ENCODE measurements at places on chromosomes 6 and 20.
A peak's percentile ranks its signal among the peaks of the same experiment; 100 is the strongest.

DNA sequence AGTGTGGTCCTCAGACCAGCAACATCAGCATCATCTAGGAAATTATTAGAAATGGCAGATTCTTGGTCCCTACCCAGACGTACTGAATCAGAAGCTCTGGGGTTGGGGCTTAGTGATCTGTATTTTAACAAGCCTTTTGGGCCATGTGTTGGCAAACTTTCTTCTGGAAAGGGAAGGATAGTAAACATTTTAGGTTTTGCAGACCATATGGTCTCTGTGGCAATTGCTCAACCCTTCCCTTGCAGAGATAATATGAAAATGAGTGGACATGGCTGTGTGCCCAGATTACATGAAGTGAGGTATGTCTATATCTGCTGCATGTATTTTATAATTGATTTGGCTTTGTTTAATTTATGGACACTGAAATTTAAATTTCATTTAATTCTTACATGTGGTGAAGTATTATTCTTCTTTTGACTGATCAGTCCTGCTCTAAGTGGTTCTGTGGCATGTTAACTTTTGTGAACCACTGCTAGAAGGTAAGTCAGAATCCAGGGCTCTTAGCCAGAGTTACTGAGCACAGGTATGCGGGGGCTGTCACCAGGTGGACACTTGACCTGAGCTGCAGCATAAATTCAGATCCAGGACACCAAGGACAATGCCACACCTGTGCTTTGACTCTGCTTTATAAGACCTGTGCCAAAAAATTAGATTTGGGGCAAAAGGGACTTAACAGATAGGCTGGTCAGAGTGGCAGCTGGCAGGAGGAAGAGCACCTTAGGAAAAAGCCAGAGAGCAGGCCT is 43.2 kb downstream of the LY86 start:
- DNase-seq: no peak

GRCh38 chr20:45407783-45408645 is at the start of gene DBNDD2:
TSS of gene DBNDD2 (plus strand) at chr20:45408289. CDS start at chr20:45408468, 179 bp downstream.
- DNase-seq: no peak

DNA sequence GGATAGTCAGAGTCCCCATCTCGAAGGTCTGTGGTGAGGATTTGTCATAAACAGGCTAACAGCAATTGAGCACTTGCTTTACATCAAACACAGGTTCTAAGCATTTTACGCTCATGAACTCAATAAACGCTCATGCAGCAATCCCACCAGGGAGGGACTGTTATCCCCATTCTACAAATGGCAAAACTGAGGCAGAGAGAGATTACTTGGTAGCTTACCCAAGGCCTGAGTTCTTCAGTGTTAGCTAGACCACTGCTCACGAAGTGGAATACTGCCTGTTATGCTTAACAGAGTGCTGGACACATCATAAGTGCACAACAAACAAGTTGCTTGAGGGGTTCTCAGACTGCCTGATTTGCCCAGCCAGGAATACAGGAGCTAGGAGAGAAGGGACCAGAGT is 23.7 kb upstream of the TCP11 start:
- DNase-seq: no peak

DNA sequence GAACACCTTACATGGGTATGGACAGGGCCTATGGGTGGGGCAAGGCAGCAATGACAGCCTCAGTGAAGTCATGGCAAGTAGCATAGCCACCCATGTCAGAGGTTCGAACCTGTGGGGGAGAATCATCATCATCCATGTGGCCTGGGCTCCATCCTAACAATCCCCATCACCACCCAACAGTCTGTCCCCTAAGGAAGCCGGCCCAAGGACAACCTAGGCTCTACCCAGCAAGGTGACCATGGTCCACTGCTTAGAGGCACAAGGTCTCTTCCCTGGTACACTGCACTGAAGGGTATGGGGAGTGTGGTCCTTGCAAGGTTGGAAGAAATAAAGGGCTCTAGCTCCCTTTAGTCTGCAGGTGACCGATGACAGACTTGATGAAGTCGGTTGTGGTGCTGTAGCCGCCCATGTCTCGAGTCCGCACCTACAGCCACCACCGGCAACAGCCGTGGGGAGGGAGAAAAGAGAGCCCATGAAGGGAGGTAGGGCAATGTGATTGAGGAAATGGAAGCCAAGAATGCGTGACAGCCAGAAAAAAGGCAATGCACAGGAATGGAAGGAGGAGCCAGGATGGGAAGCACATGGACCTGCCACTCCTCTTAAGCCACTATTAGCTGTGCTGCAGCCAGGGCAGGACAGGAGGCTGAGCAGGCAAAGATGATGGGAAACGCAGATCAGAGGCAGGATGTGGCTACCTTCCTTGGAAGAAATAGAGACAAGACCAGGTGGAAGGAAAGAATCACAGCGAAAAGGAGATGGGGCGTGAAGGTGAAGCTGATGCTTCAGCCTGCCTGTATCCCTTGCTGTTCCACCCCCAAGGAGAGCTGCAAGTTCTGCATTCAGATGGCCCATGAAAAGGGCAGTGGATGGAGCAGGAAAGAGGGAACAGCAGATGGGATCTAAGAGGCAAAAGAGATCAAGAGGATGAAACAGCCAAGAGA is 5.3 kb downstream of the IDH3B start:
- peak; percentile 15 for DNase-seq

- peak; percentile 72 for DNase-seq
These were observed 316.1 kb upstream of the PRDM1 start for GRCh38 chr6:105769987-105770386.

DNA sequence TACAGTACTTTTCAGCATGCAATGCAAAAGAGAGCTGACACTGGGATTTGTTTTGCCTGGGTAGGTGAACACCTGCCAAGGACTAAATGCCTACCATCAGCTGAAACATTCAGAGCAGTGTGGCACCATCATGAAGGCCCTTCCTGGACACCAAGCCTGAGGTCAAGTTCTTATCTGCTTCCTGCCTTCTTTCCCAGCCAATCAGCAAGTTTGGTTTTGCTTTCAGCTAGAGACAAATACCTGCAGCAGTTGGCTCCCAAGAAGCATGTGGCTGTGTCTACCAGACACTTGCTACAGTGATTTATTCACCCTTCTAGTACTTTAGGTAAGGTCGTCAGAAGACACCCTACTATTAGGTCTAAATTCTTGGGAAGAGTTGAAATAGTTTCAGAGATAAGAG is 112.8 kb downstream of the TBX18 start:
- no peak for DNase-seq

DNA sequence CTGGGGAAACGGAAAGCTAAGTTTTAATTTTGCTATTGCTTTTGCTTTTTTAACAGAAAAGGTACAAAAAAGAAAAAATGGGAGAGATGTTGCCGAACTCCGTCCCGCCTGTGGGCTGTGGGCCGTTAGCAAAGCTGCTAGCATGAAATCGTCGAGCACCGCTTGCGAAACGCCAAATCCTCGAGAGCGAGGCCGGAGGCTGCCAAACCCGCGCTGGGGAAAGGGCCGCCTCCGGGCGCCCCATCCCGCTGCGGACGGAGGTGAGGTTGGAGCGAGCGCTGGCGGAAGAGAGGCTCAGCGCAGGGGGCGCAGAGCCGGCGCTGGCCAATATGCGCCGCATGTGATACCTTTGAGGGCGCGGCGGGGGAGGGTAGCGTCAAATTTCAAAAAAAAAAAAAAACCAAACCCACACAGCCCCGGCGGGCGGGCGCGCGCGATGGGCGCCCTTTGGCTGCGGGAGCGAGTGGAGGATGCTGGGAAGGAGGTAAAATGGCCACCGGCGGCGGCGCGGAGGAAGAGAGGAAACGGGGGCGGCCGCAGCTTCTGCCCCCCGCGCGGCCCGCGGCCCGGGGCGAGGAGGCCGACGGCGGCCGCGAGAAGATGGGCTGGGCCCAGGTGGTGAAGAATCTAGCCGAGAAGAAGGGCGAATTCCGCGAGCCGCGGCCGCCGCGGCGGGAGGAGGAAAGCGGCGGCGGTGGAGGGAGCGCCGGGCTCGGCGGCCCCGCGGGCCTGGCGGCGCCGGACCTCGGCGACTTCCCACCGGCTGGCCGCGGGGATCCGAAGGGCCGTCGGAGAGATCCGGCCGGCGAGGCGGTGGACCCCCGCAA is at the start of gene ZCCHC3:
ZCCHC3 (plus strand) TSS at position 473 of the 827 bp plus-strand sequence; CDS start at position 490, 17 bp downstream.
- peak; percentile 93 for DNase-seq

- DNase-seq: no peak
These were observed 47.2 kb downstream of the ADTRP start for GRCh38 chr6:11731423-11731822.

DNA sequence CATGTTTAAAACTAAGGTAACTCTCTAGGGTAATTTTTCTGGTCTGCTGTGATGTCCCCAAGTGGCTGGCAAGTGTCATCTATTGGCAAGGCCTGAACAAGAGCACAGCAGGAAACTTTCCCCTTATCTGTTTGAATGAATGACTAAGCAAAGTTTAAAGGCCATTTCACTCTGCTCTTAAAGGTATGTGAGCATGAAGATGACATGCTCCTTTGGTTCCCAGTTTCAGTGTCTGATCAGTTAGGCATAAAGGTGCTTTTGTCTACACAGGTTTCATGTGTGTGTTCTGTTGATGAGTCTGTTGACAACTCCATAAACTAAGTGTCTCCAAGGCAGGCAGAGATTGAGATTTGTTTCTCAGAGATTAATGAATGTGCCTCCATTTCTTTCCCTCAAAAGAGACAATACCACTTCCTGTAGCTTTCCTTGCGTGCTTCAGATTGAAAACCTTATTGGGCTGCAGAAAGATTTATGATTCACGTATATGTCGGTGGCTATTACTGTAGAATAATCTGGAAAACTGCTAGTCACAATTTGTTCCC is 83.9 kb downstream of the MAP3K7 start:
- no peak for DNase-seq

GRCh38 chr6:41596807-41597206 is 41.5 kb upstream of the MDFI start:
- no peak for DNase-seq

DNA sequence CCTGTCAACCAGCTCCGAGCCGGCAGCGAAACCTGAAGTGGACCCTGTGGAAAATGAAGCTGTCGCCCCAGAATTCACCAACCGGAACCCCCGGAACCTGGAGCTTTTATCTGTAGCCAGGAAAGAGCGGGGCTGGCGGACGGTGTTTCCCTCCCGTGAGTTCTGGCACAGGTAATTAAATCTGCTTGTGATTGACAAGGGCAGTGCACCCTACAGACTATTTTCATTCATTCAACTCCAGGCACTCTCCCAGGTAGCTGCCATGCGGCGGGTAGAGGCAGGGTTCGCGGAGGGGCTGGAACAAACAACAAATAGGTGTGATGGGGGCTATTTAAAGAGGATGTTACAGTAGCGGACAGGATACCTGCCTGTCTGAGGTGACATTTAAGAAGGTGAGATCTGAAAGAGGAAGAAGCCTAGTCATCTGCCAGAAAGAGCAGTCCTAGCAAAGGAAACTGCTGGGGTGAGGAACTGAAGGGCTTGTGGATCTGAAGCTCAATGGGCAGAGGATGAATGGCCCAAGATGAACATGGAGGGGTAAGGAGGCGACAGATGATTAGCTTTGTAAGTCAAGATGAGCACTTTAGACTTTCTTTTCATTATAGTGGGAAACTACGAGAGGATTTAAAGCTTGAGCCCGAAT is 810 bp downstream of the MRPL18 start:
- no peak for DNase-seq

DNA sequence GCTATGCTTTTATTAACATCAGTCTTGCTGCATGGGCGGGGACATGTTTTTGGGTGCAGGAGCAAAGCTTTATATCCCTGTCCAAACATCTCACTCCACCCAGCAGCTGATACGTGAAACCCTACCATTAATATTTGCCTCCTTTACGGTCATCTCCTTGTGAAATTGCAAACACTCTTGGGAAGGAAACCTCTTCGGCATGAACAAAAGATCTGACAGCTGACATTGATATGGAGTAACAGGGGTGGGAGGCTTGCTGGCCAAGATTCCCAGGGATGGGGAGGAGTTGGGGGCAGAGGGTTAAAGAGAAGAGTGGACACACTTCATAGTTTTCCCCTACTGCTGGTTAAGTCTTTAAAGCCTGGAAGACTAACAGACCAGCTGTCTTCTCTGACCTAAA is 22.2 kb upstream of the VEGFA start:
- no peak for DNase-seq

DNA sequence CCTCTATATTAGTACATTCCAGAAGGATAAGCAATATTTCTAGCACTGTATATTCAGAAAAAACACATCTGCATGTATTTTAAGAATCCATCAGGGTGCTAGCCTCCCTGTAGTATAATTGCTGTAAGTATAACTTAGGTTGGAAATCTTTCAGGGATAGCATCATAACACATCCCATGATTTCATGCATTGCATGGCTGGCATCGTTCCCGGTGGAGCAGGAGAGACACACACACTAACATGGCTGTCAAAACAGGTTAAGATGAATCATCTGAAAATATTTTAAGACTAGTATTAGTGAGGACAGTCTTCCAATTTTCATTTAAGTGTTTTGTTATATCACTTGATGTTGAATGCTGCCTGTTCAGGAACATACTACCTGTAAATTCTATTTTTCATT is 32.1 kb upstream of the CENPW start:
- peak; percentile 87 for DNase-seq

DNA sequence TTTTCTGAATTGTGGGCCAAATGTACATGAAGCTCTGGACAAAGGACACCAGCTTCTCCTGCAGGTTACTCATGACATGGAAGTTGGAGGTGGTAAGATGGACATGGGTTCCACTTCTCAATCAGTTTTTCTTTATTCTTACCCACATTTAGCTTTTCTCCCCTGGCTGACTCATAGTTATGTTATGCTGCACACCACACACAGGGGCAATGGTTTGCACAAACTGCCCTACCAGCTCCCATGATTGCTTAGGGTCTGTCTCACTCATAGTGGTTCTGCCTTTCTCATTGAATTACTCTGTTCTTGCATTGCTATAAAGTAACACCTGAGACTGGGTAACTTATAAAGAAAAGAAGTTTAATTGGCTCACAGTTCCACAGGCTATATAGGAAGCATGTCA is 4.5 kb upstream of the CD109 start:
- no peak for DNase-seq

DNA sequence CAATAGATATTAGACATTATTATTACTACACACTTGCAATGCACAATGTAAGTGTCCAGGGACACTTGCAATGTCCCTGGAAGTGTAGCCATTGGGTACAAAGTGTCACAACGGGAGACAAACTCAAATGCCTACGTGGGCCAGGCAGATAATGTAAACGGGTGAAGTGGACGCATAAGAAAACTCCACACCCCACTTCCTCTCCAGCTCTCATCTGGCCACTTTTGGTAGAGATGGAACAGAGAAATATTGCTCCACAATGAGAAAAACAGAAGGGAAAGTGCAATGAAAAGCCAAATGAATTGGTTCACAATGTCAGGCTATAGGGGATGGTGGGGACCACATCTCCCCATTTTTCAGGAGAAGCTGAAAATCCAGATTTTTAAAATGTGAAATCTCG is 9.4 kb downstream of the SULF2 start:
- DNase-seq: no peak

GRCh38 chr20:23282546-23282945 is 68.0 kb upstream of the NXT1 start:
- DNase-seq: no peak

- DNase-seq: peak; percentile 93
These were observed 1.6 kb downstream of the UTRN start for GRCh38 chr6:144286503-144287393.

GRCh38 chr6:11921751-11922150 is 90.4 kb upstream of the HIVEP1 start:
- DNase-seq: no peak

- DNase-seq: peak; percentile 97
These were observed 7.8 kb upstream of the MRS2 start for GRCh38 chr6:24394780-24395437.

- no peak for DNase-seq
These were observed 26.7 kb upstream of the CDKN1A start for GRCh38 chr6:36651659-36652379.

Data from fibroblast of mammary gland (primary cell).